Fibroblast of the conjunctiva (primary cell): ENCODE measurements at places on chromosomes 3 and 15.

DNA sequence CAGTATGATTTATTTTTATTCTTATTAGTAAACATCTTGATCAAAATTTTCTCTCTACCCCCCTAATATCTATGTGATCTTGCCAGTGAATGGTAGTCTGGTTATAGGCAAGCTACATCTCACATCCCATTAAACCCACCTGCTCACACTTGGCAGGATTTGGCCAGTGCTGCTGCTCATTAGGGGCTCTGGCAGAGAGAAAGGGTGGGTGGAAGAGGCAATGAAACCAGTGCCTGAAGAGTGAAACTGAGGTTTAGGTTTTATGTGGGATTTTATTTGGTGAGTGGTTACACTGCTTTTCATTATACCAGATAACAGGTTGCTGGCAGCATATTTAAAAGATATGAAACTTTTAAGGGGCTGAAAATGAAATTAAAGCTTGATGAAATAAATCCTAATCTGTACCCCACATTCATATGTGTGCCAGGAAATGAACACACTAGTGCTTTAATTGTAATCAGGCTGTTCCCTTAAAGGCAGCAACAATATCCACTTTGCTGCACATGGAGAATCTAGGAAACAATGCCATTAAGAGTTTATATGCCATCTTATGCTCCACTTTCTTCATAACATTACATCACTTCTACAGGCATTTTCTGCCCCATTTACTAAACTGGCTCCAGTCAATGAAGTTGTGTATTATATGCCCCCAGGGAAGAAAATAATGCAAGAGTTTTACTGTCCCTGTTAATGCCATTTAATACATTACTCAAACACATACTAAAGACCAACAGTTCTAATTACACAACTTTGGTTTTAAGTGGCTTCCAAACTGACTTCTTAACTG lies 688.7 kb downstream of the MECOM start:
- DNase-seq = no peak

- DNase-seq = no peak
Measured at GRCh38 chr3:13887495-13888300, 7.8 kb upstream of the WNT7A start.

DNA sequence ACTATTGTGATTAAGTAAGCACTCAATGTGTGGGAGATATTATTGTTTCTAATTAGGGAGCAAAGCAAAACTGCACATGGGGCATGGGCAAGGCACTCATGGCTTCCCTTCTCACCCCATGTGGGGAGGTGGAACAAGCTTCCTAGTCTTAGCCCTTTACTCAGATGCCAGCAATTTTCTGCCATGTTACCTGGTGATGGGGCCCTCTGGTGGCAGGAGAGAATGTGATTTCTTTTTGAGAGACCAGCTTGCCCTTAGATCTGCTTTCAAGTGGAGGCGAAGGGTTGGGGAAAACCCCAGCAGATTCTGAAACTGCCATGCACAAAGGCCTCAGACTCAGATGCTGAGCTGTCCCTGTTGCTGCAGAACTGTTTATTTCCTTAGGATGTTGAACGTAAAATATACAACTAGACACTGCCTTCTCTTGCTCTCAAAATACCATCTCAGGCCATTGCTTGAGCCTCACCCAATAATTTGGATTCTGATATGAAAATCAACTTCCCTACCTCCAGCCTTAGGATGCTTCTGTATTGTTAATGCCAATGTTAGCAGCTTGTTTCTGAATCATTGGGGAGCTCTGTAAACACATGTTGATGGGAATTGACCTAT lies 130.2 kb upstream of the TPRG1 start:
- DNase-seq = no peak

- no peak for DNase-seq
Measured at GRCh38 chr15:74889390-74889882, 406 bp upstream of the MPI start.

DNA sequence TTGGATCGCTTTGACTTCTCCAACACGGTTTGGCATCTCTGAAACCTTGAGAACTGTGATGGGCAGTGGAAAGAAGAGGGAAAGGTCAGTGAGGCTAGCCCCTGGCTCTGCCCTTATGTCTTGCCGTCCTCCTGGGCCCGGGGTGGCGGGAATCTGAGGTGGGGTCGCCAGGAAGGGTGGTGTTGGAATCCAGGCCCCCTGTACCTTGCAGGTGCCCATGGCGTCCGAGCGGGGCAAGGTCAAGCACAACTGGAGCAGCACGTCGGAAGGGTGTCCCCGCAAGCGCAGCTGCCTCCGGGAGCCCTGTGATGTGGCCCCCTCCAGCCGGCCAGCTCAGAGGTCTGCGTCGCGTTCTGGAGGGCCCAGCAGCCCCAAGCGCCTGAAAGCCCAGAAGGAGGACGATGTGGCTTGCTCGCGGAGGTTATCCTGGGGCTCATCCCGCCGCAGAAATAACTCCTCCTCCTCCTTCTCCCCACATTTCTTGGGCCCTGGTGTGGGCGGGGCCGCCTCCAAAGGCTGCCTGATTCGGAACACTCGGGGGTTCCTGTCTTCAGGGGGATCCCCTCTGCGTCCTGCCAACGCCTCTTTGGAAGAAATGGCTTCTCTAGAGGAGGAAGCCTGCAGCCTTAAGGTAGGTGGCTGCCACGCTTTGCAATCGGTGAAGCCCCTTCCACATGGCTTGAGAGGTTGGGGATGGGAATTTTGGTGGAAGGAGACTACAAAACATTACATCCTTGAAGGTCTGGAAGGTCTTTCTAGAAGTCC lies 907 bp downstream of the TATDN2 start:
- no peak for DNase-seq

DNA sequence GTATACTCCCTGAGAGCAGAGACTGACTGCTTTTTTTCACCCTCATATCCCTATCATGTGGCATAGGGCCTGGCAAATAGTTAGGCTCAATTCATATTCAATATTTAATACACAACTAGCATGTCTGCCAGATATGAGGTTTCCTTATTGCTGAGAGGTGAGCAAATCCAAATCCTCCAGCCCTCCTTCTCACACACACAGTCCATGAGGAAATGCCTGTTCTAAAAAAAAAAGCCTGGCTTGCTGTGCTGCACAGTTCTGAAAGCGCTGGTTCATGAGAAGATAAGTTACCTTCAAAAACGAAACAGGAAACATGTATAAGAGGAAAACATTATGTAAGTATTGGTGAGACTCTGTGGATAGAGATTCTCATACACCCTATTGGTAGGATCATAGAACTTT lies 15.5 kb upstream of the ACAP2 start:
- no peak for DNase-seq
